ENCODE measurements at places on chromosomes 1 and 21.

DNA sequence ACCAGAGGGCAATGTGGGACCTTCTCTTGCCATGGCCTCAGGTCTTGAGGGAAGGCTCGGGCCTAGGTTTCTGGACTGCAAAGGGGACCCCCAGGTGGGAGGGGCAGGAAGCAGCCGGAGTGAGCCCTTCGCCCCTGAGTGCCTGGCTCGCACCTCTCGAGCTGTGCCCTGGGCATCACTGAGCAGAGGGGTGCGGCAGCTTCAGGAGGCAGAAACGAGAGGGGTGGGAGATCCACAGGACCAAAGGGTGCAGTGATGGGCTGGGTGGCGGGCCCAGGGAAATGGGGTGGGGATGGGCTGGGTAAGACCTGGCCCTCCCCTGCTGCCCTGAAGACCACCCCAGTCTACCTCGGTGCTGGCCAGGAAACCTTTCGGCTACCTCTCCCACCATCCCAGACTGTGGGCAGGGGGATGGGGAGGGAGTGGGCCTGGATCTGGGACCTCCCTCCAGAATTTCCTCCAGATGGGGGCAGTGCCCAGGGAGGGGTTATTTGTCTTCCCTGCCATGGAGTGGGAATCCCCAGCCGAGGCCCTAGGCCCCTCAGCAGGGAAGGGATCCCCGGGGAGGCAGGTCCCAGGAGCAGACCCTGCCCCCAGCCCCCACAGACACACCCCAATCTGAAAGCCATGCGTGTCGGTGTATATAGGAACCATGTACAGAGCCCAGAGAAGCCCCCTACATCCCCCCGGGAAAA is 21.3 kb downstream of the A3GALT2 start:
- DNase-seq, result no peak

GRCh38 chr1:112717263-112717873 is 2.2 kb upstream of the PPM1J start:
- DNase-seq, result no peak

DNA sequence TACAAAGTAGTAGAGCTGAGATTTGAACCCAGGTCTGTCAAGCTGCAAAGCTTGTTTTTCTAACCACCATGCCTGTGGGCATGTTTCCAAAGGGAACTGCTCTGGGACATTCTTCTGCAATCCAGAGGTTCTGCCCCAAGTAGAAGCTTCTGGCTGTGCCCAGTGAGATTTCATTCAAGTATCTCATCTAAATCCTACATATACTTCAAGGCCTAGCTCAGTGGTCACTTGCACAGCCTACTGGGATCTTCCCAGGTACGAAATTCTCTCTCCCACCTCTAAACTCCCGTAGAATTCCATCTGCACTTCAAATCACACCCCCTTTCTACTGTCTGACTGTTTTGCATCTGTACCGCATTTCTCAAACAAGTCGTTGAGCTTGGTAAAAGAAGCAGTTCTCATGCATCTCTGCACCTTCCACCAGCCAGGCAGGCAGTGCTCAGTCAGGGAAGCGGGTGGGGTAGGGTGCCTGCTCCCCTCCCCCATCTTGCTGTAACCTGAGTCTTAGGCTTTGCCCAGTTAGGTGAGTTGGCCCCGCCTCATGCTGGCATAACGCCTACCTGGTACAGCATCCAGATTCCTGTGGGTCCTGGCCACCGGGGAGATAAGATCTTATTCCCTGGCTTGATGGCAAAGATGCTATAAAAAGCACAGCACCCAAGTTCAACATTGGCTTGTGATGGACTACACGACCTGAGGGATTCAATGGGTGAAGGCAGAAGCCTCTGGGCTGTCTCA is 13.5 kb downstream of the SLC9A1 start:
- no peak for DNase-seq

DNA sequence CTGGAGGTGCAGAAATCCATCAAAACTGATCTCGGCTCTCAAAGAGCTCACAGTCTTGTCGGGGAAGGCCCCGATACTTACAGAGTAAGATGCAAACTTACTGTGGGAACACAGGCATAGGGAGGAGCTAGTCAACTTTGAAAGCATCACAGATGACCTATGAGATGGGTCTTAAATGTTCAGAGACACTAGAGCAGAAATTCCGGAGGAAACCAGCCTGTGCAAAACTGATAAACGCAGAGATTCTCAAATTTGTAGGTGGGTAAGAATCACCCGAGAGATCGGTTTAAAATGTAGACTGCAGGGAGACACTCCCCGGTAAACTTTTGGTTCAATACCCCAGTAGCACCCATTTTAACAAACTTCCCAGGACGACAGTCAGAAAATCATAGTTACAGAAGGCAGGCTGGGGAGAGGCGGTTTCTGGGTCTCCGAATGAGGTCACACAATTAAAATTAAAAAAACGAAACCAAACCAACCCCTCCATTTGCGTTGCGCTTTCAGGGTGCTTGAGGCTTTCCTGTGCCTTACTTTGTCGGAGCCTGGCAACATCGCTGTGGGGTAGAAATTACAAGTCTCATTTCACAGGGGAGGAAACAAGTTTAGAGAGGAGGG is 755 bp upstream of the THRAP3 start:
- no peak for DNase-seq

GRCh38 chr1:90317628-90318027 is 322.7 kb downstream of the ZNF326 start:
- DNase-seq, result no peak

DNA sequence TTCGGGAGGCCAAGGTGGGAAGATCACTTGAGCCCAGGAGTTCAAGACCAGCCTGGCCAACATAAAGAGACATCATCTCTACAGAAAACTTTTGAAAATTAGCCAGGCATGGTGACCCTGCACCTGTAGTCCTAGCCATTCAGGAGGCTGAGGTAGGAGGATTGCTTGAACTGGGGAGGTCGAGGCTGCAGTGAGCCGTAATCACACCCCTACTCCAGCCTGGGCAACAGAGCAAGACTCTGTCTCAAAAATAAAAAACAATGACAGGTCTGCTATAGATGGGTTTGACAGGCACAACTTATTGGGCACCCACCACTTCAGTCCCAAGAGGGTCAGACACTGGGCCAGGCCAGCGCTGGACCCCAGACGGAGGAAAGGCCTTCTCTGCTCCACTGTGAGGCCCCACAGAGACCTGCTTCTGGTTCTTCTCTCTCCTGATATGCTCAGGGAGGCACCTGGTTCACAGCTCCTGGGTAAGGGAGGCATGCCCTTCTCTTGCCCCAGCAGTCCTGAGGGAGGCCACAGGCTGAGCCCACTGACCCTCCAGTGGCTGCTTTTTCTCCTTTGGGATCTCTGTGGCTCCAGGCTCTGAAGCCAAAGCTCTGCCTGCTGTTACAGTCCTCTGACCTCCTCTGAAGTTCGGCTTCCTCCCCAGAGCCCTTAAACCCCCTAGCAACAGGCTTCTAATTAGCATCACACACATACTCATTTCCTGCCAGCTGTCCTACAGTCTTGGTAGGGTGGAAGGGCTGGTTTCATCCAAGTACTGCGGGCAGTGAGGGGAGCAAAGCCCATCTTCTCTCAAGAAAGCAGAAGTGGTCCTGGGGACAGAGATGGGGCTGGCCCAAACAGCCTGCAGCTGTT is 14.4 kb downstream of the S100A16 start:
- DNase-seq, result no peak

- DNase-seq, result no peak
These were observed 249.0 kb downstream of the SETD4 start for GRCh38 chr21:35811191-35811806.

- no peak for DNase-seq
These were observed 69.0 kb downstream of the HFM1 start for GRCh38 chr1:91335603-91336002.

DNA sequence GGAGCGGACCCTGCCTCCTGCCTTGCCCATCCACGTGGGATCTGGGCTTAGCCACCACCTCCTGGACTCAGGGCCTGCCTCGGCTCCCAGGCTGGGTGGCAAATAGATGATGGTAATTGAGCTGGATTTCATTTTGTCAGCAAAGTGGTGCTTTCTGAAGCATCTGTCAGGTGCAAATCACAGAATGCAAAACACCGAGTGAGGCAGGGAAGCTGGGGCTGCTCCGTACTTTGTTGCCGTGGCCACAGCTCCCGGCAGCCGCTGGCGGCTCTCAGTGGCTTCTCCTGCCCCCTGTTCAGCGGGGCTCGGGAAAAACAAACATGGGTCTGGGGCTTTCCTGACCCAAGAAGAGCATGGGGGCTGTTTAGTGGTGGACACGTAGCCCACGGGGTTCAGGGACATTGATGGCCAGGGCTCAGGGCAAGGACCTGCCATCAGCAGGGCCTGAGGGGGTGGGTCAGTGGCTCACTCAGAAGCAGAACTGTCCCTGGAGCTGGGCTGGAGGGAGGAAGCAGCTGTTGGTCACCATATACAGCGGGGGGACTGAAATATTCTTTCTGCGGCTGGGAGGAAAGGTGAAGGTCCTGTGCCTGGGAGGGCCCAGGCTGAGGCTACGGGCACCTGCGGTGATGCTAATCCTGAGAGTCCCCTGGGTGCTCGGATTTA is 130.0 kb upstream of the VAMP3 start:
- DNase-seq, result no peak
